Activated CD4-positive, alpha-beta T cell treated with anti-CD3 and anti-CD28 coated beads for 1 hour (primary cell): ENCODE measurements at places on chromosomes 4 and X.

- no peak for DNase-seq
Measured at GRCh38 chr4:6241062-6241845, 28.4 kb upstream of the WFS1 start.

- DNase-seq = no peak
Measured at GRCh38 chr4:107740950-107741701, 21.1 kb upstream of the PAPSS1 start.

GRCh38 chrX:41912923-41913322 lies 10.4 kb downstream of the CASK start:
- no peak for DNase-seq

DNA sequence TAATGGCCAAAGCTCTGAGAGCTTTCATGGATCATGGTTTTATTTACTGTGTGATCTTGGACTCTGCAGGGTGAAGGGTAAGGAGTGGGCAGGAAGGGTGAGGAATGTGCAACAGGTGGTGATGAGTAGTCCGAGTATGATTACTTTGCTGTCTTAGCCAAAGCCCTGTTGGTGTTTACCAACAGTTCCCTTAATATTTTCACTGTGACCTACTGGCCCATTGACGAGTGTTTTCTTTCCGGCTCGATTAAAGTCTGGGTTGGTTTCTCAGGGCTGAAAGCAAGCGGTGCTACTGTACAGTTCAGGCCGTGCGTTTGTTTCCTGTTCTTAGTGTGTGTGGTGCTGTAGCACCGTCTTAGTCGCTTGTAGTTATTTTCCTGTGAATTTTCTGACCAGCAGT lies 2.6 kb downstream of the ARHGAP24 start:
- no peak for DNase-seq

DNA sequence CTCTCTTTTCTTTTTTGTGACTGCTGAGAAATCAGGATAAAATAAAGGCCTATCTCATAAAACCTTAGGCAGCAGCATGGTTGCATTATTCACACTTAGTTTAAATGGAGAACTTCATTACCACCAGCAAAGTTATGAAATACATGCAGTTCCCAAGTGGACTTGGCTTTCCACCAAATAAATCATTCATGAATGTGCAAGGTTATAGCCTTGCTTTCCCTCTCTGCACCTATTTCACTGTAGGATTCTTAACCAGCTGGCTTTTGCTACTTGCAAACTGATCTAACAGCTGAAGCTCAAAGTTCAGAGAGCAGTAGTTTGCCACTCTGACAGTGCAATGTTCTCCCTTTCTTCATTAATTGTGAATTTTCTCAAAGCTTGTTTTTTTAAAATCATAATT lies 140.1 kb upstream of the SMIM31 start:
- DNase-seq = no peak
